ENCODE measurements at places on chromosomes 2 and 18. TPM values are rescaled to one million over a fixed set of nuclear protein-coding genes. Genes with fewer than 3 reads are reported as not detected.

IL1R2 gene
- total RNA-seq, result 2.3 TPM

- no peak for DNase-seq
These were observed 135.5 kb downstream of the COMMD1 start for GRCh38 chr2:62040926-62041325.

GRCh38 chr2:135532581-135532980, 1.3 kb downstream of the R3HDM1 start:
- no peak for DNase-seq

DNA sequence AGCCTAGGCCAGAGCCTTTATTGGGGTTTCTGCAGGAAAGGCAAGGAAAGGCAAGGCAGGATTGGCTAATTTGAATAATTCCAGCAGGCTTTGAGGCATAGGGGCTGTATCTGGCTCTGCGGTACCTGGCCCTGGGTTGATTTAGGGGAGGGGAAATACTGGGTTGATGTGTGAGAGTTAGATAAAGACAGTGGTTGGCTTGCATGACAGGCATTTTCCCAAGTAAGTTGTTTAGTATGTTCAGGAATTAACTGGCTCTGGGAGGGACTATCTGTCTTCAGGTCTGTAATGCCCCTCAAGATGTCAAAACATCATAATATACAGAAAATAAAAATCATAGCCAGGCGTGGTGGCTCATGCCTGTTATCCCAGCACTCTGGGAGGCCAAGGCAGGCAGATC, 98.7 kb downstream of the UBR3 start:
- no peak for DNase-seq

GRCh38 chr2:20577495-20578235, 73.2 kb downstream of the HS1BP3 start:
- no peak for DNase-seq

FAM110C gene
- 28.9 TPM for total RNA-seq

GRCh38 chr2:231222318-231223000, 24.0 kb downstream of the ARMC9 start:
- no peak for DNase-seq

DNA sequence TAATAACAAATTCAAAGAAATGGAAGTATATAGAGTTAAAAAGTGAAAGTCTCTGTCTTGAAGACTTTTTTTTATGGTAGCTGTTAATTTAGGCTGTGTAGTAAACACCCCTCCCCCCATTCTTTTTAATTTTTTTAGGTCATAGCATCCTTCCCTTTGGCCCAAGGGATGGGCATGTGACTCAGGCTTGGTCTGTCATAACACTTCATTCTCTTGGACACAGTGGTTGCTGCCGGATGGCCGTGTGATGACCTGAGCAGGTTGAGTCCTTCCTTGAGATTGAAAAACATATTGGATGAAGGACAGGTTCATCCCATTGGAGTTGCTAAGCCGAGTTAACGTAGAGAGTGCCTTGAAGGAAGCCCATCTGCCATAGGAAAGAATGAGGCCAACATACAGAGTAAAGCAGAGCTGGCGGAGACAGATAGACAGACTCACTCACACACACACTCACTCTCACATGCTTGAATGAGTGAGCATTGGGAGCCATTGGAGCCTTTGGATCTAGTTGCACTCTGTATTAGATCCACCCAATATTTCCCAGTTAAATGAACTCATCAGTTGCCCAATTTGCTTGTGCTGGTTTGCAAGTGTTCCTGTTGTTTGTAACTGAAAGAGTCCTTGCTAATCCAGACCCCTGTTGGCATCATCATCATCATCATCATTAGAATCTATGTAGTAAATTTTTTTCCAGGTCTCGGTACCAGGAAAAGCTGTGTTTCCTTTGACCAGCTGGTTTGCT, 14.7 kb downstream of the NCOA1 start:
- DNase-seq, result no peak

DNA sequence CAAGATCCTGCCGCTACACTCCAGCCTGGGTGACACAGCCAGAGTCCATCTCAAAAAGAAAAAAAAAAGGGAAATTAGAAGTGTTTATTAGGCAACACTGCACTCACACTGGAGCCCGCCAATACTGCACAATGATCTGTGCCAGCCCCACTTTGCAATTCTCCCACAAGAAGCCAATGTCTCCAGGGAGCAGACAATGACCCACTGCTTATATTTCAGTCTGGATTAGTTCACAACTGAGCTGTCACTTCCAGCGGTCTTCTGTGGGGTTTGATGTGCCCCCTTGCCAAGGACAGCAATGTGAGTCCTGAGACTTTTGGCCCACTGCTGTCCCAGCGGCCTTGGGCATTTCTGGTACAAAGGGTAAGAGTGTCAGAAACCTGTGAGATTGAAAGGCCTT, 85.6 kb upstream of the PPM1B start:
- no peak for DNase-seq

DNA sequence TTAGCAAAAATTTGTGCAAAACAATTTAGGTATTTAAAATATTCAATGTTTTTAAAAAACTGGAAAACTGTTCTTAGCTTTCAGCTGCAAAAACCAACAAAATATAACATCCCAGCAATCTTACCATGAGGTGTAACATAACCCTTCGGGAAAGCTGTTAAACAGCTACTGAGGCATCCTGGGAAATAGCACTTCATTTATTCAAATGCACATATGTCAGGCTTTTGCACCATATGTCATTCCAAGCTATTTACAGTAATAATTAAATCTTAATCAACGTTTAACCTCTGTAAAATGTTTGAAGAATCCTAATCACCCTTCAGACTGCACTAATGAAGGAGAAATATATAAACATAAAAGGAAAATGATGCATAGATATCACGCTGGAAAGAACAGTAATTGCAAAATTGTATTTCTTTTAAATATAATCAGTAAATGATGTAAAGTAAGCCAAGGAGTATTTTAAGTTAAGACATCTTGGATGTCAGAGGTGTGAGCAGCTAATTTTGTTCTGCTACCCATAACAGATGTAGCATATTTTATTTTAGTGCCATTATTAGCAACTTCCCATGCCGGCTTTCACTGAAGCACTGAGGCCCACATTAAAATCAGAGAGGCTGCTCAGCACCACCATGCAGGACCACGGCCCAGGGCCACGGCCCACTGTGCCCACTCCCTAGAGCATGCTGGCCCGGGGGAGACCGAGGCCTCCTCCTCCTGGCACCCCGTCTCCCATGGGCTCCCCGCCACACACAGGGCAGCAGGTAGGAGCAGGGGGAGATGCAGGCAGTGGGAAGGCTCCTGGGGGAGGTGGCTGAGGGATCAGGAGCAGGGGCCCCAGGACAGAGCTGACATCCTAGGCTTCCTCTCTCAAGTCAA, 30.9 kb downstream of the EMX1 start:
- no peak for DNase-seq

GRCh38 chr2:70663411-70663810, 104.6 kb downstream of the ADD2 start:
- DNase-seq, result no peak

- no peak for DNase-seq
These were observed 17.3 kb upstream of the TRIM43 start for GRCh38 chr2:95574506-95574905.
